ENCODE measurements at places on chromosomes 4 and X.

DNA sequence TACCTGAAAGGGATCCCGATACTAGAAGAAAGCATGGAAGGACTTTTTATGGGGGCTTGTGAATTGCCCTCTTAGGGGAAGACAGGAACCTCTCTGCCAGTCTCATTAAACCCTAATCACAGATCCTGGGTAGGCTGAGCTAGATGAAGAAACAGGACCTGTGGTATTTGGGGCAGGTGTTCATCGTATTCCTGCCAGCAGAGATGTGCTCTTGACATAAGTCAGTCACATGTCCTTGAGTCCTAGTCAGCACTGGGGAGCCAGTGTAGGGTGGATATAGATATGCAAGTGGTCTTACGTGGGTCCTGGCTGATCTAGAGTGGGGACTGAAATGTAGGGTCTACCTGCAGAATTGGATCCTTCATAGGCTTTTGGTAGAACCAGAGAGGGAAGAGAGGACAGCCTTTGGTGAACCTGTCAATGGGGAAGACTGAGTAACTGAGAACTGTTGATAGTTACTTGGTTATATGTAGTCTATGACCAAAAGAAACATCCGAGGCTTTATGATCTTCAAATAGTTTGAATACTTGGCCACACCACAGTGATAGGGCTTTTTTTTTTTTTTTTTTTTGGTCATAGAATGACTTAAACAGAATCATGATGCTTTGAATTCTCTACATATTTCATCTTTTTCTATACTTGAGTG, 63.5 kb upstream of the WDR1 start:
- DNase-seq: no peak

DNA sequence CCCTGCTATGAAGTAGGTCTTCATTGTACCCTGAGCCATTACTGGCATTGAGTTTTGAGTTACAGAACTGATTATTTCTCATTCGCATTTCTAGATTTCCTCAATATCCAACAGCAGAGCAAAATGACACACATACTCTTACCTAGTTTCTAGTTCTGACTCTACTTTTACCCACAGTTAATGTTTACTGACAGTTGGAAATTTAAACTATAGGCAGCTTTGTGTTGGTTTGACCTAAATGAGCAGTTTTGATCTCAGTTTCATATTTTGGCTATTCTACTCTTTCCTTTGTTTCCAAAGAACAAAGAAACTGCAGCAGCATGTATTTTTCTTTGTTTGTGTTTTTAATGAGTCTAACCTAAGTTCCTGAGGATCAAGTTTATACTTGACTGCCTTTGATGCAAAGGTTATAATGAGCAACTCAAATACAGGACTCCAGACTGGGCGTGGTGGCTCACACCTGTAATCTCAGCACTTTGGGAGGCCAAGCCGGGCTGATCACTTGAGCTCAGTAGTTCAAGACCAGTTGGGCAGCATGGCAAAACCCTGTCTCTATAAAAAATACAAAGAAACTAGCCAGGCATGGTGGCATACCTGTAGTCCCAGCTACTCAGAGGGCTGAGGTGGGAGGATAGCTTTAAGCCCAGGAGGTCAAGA, 30.4 kb downstream of the TXK start:
- no peak for DNase-seq

DNA sequence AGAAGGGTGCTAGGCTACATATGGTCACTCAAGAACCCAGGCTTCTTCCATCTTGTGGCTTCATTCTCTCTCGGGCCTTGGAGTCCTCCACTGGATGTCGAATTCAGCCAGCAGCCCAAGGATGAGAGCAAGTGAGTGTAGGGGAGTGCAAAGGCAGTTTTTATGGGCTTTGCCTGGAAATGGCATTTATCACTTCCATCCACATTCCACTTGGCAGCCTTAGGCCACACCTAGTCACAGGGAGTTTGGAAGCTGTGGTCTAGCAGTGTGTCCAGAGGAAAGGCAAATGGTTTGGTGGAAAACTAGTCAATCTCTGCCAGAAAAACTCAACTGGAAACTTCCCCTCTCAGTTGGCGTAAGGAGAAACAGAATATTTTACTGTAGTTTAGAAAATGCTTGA, 59.0 kb downstream of the NHS start:
- DNase-seq: no peak

DNA sequence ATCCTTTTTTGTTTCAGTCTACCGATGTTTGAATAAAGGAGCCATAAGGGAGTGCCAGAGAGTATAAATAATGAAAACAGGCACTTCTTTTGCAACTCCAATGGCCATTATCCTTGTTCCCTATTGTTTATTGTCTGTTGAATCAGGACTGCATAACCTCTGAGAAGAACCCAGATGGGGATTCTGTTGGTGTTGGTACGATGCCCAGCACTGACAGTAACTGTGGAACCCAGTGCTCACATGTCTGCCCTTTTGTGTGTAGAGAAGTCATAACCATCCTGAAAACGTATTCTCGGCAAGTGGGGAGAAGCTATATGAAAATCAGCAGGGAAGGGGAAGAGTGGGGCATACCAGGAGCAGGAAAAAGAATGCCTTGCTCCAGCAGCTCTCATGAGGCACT, 195.1 kb upstream of the EDNRA start:
- DNase-seq: no peak

- no peak for DNase-seq
Measured at GRCh38 chr4:2686379-2687265, 69.5 kb downstream of the TNIP2 start.

DNA sequence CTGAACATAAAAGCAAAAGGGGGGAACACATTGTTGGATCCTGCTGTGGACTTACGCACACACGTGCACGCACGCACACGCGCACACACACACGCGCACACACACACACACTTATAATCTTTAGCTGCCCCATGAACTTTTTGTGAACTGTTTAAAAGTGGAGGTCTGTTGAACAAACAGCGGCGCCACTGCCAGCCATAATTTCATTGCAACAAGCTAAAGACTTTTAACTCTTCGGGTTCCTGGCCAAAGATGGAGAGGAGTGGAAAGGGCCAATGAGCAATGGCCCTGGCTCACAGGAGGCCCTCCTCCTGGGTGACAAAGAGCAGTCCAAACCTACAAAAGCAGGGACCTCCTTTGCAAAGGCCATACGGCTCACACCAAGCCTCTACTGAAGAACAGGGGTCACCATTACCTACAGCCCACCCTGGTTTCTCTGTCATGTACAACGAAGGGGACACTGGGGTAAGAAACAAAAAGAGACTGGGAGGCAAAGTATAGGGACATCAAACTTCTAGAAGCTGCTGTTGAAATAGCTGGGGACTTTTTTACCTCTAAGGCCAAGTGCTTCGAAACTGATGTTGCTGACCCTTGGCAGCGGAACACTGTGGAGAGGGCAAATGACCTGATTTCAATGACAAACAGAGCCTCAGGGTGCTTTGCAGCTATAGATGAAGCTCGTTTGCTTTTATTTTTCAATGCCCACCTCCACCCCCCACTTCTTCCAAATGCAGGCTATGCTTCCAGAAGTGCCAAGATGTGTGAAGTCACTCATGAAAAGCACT, 16.7 kb downstream of the BCOR start:
- no peak for DNase-seq

DNA sequence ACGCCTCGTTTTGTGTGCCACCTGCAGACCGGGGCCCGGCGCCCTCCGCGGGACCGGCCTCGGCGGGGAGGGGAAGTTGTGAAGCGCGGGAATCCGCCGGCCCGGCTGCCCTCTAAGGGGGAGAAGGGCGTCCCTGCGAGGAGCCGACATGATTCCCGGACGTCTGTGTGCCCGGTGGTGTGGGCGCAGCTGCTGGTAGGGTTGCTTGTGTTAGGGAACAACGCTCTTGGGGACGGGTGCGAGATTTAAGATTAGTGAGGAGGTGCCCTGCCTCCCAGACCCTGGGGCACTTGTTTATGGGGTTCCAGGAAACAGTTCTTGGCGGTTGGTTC, 627 bp downstream of the CDKN2AIP start:
- peak; percentile 63 for DNase-seq

DNA sequence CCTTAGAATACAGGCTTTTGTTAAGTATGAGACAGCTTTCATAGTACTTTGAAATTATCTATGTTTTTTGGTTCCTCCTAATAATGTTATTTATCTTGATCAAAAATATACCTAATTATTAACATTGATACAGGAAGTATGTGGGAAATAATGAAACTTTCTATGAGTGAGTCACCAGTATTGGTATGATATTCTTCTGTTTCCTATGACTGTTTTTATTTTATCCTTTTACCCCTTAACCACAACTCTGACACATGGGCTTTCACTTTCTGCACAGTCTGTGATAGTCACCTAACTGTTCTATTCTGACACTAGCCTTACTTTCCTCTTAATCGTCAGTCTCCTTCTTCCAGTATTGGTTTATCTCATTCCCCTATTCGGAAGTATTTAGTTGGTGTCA, 4.7 kb downstream of the THAP9 start:
- no peak for DNase-seq

DNA sequence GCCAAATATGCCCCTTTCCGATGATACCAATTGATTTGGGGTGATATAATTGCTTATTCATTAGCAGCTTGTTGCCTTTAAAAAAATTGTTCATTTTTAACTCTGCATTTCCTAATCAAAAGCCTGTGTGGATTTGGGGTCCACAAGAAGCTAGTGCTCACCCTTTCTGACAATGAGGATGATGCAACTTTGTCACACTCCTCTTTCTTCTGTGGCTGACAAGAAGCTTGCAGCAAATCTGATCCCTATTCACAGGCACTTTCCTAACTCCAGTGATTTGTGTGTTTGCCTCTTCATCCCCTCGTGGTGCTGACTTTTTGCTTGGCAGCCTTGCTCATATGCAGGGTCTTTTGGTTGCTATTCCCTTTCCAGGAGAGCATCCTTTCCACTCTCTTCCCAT, 182.7 kb upstream of the LDB2 start:
- DNase-seq: no peak

DNA sequence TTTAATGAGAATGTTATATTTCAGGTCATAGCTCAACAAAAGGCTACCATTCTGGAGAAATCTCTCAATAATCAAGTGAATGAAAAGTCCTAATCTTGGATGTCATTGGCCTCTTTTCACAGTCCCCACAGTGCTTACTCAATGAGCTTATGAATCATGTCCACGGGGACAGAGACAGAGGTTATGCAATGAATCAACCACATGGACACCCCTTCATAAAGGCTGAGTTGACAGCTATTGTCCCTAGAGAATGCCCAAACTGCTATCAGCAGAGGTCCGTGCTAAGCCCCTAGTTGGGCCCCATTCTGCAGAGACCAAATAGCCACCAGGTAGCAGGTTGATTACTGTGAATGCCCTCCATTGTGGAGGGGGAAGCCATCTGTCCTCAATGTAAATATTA, 158.1 kb downstream of the LHFPL1 start:
- no peak for DNase-seq

DNA sequence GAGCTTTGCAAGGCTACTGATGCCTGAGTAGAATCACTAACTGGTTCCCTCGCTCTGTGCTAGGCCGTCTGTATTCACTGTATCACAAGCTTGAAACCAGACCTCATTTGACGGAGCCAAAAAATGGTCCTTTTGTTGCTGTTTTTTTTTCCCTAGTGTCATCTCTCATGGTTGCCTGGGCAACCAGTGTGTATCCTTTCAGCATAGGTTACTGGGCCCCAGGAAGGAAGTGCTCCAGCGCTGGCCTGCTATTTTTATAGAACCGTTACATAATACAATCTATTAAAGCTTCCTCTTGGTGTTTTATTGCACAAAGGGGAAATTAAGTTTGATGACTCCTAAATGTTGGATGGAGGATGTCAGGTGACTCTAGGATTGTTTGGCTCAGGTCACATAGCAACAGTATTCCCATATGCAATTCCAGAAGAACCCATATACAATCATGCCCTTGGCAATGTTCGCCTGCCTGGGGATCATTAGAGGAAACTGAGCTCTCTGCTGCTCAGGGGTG, 220.4 kb downstream of the SPRY1 start:
- peak; percentile 42 for DNase-seq

DNA sequence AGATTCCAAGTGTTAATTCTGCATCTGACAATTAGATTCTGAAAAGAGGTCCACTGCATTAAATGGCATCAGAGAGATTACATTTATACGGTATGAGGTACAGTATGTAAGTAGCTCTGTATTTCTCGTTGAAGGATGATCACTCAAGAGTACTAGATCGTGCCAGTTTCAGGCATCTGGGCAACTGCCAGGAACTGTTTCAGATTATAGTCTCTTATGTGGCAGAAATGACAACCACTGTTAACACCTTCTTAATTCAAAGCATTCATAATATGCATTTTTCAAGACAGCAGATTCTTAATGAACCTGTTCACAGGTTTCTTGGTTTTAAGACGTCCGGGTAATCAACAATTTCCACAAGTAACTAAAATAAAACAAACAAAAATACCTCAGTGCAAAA, 1.6 kb downstream of the ANKRD50 start:
- no peak for DNase-seq

DNA sequence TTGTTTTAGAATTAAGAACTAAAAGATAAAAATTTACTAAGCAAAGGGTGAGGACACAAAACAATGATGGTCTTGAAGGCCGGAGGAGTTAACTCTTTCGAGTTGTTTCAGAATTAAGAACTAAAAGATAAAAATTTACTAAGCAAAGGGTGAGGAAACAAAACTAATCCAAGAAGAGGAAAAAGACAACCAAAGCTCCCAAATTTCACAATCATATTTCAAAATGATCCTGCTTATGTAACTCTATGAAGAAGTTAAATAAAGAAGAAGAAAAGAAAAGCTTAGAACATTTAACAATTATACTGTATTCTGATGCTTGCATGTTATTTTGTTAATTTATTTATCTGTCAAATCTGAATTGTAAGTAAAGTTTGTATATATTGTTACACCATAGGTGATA, 154.8 kb upstream of the SLIT2 start:
- DNase-seq: no peak

- DNase-seq: peak; percentile 1
Measured at GRCh38 chrX:143788265-143788664, 67.7 kb upstream of the SPANXN2 start.

GRCh38 chr4:8224975-8225625, 26.0 kb downstream of the SH3TC1 start:
- no peak for DNase-seq

GRCh38 chrX:81174286-81174685, 27.4 kb downstream of the HMGN5 start:
- peak; percentile 24 for DNase-seq

- DNase-seq: peak; percentile 94
Measured at GRCh38 chr4:48963042-48963679, 22.9 kb upstream of the CWH43 start.

DNA sequence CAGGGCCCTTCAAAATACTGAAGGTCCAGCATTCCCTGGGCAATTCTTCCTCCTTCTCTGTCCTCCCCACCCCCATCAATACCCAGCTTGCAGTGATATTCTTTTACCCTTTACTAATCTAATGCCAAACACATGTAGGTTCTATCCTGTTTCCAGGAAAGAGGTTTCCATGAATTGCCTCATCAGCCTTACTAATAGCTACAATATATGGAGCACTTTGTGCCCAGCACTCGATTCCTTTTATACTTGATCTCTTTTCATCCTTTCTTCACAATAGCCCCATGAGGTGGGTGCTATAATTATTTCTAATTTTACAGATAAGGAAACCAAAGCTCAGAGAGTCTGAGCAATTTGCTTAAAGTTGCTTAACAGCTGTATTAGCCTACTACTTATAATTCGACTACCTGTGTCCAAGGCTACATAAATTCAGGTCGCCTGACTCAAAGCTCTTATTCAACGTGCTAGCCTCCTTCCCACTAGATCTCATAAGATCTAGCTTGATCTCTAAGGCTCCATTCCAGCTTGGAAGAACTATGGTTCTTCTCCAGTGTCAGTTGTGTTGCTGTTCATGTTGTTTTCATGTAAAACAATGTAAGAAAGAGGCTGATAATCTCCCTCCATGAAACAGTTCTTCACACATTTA, 229.6 kb upstream of the PGRMC2 start:
- DNase-seq: no peak

Measured in GM23338 (cell line).